ENCODE measurements at places on chromosomes 3 and 15.

- DNase-seq: no peak
Measured at GRCh38 chr3:11653298-11654055, 9.8 kb upstream of the VGLL4 start.

- DNase-seq: peak; percentile 35
Measured at GRCh38 chr3:14300721-14301399, 101.5 kb upstream of the SLC6A6 start.

- DNase-seq: no peak
Measured at GRCh38 chr3:127336101-127336500, 48.3 kb upstream of the PRR20G start.

GRCh38 chr3:105367063-105367405, 325 bp downstream of the ALCAM start:
- DNase-seq: no peak

DNA sequence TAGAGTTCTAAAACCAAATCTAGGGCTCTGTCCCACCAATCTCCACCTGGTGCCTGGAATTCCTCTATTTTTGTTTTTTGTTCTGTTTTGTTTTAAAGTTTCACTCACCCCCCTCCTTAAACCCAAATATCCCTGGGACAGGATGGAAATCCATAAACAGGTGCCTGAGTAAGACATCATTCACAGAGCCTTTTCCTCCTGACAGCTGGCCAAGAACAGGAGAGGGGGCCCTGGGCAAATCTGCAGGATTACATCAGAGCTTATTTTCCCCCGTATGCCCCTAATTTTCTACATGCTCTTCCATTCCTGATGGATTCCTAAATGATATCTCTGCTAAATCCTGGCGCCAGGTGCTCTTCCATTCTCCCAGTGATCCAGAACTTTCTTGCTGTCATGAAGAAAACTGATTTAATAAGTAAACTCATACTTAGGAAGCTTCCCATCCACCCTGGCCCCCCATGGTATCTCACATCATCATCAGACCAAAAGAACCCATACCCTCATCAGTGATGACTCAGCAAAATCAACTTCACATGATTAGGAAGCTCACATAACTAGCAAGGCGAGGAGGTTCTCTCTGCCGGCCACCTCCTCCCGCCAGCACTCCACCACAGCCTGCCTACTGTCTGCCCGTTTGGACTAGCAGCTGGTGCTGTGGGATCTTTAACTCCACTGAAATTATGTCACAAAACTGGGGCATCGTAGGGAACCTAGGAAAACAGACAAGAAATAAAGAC, 61.0 kb downstream of the LIPC start:
- DNase-seq: peak; percentile 52

DNA sequence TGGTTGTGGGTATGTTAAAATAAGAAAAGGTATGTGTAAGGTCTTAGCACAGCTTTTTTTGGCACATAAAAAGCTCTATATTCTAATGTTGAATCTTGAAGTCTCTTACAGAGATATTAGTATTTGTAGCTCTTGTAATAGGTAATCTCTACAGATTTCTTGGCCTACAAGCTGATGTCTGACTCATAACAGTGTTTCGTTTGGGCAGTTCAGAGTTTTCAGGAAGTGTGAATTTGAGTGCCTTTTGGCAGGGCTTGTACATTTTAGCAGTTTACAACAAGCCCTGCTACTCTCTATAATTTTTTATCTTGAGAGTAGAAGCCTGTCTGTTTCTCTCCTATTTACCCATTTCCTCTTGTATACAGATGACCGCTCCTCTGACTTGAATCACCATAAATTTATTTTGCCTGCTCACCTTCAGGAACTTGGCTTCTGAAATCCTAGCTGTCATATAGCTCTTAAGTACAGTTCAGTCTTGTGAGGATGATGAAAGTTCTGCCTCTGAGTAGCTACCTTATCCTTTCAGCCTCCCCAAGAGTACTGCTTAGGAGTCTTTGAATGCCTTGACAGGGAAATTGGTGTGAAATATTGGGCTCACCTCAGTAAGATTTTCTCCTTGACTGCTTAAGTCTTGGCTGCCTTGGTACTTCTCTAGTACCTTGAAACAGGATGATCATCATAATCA, 419.9 kb upstream of the RARB start:
- DNase-seq: no peak

DNA sequence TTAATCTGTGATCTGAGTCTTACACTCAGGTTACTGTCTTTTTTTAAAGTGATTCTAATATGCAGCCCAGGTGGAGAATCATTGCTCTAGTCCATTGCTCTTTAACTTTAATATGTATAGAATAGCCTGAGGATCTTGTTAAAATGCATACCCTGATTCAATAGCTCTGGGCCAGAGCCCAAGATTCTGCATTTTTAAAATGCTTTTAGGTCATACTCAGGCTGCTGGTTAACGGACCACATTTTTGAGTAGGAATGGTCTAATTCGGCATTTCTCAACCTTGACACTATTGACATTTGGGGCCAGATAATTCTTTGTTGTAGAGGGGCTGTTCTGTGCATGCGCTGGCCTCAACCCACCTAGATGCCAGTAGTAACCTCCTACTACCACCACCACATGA, 20.9 kb upstream of the FSTL1 start:
- no peak for DNase-seq

GRCh38 chr3:65262548-65262947, 574.7 kb upstream of the ADAMTS9 start:
- no peak for DNase-seq

- no peak for DNase-seq
Measured at GRCh38 chr3:30583973-30584372, 22.4 kb upstream of the TGFBR2 start.

DNA sequence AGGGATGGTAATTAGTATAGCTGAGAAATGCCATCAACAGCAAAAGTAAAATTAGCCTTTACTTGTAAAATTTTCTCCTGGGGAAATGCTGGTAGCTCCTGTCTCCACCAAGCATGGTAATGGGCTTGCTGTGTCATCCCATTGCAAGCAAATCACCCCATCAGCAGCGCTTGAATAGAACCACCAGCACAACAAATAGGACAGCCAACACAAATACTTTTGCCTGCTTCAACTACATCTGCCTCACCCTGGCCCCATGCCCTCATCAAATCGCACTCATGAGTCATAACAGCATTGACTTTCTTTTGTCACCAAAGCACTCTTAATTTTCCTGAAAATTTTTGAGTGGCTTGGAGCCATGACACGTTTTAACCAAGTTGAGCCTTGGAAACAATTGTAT, 52.6 kb downstream of the ERC2 start:
- DNase-seq: no peak

GRCh38 chr3:112615989-112616731, 24.8 kb downstream of the CCDC80 start:
- DNase-seq: no peak

DNA sequence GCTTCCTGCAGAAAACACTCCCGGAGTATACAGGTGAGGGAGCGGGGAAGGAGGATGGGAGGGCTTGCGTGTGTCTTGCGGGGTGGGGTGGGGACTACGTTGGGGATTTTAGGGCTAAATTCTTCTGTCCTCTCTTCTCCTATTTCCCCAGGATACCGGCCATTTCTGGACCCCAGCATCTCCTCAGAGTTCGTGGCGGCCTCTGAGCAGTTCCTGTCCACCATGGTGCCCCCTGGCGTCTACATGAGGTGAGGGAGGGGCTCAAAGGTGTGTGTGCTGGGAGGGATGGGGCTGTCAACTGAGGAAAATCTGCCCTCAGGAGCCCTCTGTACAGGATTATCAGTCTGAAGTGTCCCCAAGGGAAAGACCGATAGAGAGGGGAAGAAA, 6.6 kb downstream of the DUOX1 start:
- no peak for DNase-seq

DNA sequence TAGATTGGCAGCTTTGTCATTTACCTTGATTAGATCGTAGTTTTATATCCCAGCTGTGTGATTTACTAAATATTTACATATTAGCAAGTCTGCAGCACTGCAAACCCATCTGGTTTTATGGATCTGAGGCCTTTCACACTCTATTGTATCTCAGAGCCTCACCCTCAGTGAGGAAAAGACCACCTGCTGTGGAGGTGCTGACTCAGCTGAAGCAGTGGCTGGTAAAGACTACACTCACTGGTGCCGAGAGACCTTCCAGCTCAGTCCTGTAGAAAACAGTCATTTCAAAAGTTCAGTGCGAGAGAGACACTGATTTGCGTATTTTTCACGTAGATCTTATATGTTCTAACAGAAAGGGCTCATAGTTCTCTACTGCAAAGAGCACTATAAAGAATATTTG, 307.8 kb upstream of the TPM1 start:
- DNase-seq: no peak
